ENCODE measurements at places on chromosomes 1 and 21.

DNA sequence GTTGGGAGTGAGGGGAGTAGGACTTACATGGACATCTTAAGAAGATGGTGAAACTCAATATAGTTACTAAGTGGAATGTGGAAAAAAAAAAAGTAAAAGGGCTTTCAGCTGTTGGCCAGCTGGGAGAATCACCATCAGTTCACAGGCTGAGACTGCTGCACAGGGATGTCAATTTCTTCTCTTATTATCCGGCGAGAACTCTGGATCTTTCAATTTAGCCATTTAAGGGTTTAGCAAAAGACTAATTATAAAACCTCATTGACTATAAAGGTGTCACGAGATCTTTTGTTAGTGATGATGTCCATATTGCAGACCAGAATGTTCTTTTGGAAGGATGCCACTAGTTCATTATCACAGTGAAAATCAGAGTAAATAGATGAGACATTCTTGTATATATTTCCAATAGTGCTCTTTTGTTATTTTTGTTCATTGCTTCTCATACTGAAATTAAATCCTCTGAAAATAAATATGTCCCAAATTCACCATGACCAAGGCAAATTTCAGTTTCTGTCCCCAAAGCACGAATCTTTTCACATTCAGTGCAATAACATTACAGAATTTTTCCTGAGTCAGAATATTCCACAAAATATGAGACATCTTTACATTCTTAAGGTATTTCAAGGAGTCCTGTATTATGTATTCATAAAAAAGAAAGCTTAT lies 266.1 kb downstream of the DNM3 start:
- DNase-seq, result no peak

- DNase-seq, result peak; percentile 26
Observed at GRCh38 chr1:71047635-71048607, at the start of gene PTGER3. Gene PTGER3, minus strand, starts transcription at chr1:71047816. Its CDS starts 239 bp downstream, at chr1:71047577.

DNA sequence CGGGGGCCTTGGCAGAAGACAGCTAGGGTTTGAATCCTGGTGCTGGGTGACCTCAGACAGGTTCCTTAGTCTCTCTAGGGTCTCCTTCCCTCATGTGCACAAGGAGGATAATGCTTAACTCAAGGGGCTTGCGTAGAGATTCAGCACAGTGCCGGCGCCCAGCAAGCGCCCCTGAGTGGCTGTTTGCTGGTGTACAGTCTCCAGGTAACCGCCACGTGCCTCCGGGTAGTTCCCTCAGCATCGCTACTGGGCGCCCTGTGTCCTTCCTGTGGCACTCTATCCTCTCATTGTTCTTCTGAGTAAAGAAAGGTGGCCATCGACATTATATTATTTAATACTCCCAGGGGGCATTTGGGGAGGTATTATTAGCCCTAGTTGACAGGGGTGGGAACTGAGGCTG lies 80.9 kb downstream of the NENF start:
- DNase-seq, result peak; percentile 45

GRCh38 chr1:245683676-245684075 lies 528.9 kb downstream of the KIF26B start:
- DNase-seq, result no peak

DNA sequence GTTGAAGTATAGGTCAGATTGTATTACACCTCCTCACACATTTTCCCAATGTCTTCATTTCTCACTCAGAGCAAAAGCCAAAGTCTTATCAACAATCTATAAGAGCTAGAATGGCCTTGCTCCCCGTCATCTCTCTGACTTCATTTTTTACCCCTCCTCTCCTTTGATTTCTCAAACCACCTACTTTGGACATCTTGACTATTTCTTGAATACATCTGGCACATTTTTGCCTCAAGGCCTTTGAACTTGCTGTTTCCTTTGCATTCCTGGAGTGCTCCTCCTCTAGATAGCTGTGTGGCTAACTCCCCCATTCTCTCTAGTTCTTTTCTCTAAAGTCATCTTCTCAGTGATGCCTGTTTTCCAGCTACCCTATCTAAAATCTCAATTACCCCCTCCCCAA lies 7.2 kb upstream of the XCL2 start:
- no peak for DNase-seq

- DNase-seq, result no peak
Observed at GRCh38 chr21:46099476-46099875, 1.6 kb downstream of the COL6A2 start.

GRCh38 chr1:203306965-203307541 lies 1.7 kb downstream of the BTG2 start:
- no peak for DNase-seq

DNA sequence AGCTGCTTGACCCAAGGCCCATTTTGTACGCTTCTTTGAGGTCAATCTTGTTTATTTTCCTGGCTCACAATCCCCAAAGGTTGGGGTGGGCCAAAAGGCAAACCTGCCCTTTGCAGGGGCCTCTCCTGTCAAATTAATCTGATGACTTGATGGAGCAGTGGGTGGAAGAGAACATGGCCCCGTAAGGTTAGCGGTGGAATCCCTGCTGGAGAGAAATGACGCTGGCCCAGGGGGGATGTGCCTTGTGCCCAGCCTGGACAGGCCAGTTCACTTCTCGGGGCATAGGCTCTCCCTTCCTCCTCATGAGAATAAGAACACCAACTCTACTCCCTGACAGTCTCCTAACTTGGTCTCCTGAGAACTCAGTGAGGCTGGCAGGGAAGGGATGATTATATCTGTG lies 40.5 kb downstream of the C1orf198 start:
- no peak for DNase-seq

GRCh38 chr1:13714851-13715250 lies 14.9 kb downstream of the PRDM2 start:
- no peak for DNase-seq

GRCh38 chr21:16137106-16137505 lies 407.3 kb downstream of the USP25 start:
- DNase-seq, result no peak

GRCh38 chr1:17215545-17215890 lies 10.6 kb downstream of the PADI1 start:
- no peak for DNase-seq

DNA sequence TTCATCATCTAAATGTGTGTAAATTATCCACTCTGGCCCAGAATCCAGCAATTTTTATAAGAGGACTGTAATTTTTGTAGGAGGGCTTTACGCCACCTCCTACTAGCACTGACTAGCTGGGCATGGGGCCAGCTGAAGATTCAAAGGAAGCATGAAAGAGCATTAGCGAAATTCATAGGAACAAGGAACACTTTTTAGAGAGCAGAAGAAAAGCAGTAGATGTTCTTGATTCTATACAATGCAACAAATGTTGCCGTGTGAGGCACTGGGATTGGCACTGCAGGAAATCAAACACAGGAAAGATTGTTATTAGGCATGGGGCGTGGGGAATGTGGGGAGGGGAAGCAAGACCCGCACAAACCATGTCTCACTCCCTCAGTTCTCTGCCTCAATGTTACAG lies 58.4 kb upstream of the PARP1 start:
- DNase-seq, result peak; percentile 30

DNA sequence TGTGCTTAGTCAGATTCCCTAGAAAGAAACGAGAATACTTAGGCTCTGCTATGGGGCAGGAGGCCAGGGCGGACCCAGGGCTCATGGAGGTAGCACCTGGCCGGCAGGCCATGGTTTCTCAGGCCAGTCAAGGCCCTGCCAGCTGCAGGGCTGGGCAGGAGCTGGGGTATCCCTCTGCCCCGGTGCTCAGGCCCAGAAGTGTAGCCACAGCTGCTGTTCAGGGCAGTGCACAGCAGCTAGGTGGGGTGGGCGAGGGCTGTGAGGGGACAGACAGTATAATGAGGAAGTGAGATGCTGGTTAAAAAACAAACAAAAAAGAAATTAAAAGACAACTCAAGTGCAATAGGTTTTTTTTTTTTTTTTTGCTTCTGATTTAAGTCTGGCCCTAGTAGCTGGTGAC lies 34.0 kb upstream of the EDN2 start:
- no peak for DNase-seq

DNA sequence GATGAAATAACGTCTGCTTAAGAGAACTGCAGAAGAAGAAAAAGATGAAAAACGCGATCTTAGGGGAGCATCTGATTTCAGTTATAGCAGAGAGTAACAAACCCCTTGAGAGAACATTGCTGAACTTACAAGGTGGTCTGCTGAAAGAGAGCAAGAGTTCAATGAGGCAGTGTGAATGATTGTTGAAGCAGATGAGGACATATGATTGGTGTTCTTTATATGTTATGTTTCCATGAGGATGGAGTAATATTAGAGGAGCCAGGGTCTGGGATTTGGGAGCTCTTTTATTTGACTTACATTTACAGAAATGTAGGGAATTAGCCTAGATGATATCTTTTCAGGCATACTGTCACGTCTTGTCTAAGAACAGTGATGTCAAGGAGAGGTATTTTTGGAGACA lies 1302.0 kb downstream of the KCNT2 start:
- DNase-seq, result no peak

Measured in DMS79 (cell line).